ENCODE measurements at places on chromosomes 11 and 22.
A peak's percentile ranks its signal among the peaks of the same experiment; 100 is the strongest.

DNA sequence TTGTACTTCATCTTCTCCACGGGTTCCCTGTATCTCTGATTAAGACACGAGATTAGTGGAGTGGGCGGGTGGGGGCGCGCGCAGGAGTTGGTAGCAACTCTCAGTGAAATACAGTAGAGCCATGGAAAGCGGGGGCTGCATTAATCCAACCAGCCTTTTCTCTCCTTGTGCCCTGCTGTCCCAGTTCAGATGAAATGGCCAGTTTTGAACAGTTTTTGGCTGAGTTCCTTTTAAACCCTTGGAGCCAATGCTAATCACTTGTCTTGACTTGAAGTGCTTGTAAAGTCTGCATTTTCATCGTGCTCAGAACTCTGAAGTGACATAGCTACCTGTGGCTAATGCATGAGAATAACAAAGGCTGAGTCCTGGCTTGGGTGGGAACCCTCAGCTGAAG is 734 bp upstream of the TMEM123 start:
- no peak for DNase-seq

GRCh38 chr22:25492841-25493734 is 71.4 kb upstream of the GRK3 start:
- no peak for DNase-seq

- DNase-seq, result peak; percentile 46
Observed at GRCh38 chr11:130181295-130182272, 22.0 kb downstream of the ST14 start.

DNA sequence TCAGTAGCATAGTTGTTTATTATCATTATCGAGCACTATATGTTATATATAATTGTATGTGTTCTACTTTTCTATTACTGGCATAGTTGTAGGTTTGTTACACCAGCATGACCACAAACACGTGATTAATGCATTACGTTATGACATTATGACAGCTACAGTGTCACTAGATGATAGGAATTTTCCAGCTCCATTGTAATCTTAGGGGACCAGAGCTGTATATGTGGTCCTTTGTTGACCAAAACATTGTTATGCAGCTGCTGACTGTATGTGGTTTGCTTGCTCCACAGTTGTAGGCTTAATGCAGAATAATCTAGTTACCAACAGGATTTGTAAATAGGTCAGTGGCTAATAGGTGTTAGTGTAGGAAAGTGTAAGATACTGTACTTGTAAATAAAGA is 66.1 kb downstream of the HSD17B12 start:
- DNase-seq, result no peak

- no peak for DNase-seq
Observed at GRCh38 chr11:2911785-2912391, 17.3 kb downstream of the PHLDA2 start.

DNA sequence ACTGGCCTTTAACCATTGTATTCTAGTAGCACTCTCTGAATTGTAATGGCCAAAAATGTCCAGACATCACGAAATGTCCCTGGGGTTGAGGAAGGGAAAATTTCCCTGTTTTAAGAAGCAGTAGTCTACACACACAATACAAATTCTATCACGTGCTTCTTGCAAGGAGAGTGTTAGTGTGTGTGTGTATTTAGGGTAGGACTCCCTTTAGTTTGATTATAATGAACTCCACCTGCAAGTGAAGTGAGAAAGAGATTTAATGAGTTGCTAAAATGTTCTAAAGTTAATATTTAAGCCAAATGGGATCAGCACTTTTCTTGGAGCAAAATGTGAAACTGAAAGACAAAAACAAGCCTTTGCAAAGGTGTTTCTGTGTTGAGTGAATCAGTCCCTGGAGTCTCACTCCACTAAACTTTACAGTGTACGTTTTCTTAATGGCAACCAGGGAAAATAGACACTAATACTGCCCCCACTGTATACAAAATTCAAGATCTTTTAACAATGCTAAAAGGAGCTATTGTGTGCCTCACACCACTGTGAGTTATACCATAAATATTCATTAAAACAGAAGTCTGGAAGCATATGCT is 590.3 kb upstream of the TENM4 start:
- DNase-seq, result no peak

GRCh38 chr11:131546218-131546895 is 175.9 kb downstream of the NTM start:
- no peak for DNase-seq

DNA sequence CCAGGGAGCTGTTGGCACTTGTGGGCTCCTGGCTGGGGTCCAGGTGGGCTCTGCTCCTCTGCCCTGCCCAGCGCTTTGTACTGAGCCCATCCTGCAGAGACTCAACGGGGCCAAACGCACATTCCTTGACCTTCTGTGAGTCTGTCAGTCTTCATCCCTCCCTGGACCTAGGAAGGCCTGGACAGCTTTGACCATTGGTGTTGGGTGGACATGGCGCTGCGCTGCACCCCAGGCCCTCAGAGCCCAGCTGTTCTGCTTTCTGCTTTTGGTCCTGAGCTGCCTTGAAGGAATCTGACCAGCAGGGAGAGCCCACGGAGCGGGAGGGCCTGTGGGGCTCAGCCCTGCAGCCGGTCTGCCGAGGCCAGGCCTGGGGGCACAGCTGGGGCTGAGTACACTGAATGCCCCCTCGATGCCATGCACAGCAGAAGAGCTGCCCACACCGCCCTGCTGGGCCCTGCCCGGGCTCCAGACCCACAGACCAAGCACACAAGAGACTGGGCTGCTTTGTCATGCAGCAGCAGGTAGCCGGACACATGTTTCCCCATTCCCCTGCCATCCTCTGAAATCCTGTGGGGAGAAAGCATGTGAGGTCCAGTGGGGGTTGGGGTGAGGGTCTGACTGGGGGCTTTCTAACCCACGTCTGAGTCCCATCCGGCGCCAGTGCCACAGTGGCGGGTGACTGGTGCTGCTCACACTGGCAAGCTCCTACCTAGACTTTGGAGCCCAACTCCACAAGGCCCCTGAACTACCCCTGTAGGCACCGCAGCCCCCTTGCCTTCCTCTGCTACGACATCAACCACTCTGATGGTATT is 24.1 kb upstream of the CCDC188 start:
- DNase-seq, result no peak

DNA sequence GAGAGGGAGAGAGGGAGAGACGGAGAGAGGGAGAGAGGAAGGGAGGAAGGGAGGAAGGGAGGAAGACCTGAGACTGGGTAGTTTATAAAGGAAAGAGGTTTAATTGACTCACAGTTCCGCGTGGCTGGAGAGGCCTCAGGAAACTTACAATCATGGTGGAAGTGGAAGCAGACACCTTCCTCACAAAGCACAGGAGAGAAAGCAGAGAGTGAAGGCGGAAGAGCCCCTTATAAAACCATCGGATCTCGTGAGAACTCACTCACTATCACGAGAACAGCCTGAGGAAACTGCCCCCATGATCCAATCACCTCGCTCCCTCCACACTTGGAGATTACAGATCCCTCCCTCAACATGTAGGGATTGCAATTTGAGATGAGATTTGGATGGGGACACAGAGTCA is 12.2 kb upstream of the CARS1 start:
- no peak for DNase-seq

GRCh38 chr22:46958658-46959057 is 196.2 kb downstream of the TBC1D22A start:
- DNase-seq, result no peak

- DNase-seq, result no peak
Observed at GRCh38 chr11:45860764-45861510, 13.7 kb downstream of the CRY2 start.

- no peak for DNase-seq
Observed at GRCh38 chr11:132541794-132542193, 990.5 kb downstream of the OPCML start.

- no peak for DNase-seq
Observed at GRCh38 chr11:46302866-46303265, 25.4 kb downstream of the CREB3L1 start.

DNA sequence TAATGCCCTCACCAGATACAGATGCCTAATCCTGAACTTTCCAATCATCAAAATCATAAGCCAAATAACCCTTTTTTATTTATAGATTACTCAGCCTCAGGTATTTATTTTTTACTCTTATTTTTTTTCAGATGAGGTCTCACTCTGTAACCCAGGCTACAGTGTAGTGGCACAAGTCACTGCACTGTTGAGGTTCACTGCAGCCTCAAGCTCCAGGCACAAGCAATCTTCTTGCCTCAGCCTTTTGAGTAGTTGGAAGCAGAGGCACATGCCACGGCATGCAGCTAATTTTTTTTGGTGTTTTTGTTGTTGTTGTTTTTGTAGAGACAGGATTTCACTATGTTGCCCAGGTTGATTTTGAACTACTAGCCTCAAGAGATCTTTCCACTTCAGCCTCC is 49.5 kb downstream of the TTC28 start:
- no peak for DNase-seq

- no peak for DNase-seq
Observed at GRCh38 chr11:119810478-119811232, 81.7 kb upstream of the NECTIN1 start.

- no peak for DNase-seq
Observed at GRCh38 chr11:2381494-2382128, 4.5 kb downstream of the CD81 start.

DNA sequence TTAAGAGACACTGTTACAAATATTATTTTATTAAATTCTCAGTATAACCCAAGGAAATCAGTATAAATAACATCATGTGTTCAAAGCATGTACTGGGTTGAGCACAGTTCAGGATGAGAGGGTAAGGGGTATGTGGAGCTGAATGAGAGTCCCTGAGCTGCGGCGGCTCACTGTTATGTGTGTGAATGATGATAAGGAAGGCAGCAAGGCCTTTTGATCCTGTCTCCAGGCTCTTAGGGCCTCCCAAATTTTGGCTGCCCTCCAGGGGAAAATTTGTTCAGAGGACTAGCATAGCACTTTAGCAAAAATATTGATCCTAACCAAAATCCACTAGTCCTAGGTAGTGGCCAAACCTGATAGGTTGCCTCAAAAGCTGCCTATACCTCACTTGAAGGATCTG is 86.1 kb upstream of the SPON1 start:
- DNase-seq, result no peak

GRCh38 chr11:68342459-68343158 is 30.2 kb downstream of the LRP5 start:
- DNase-seq, result no peak

GRCh38 chr11:1773994-1774550 is 10.3 kb upstream of the CTSD start:
- no peak for DNase-seq

GRCh38 chr22:17339095-17339693 is 30.1 kb upstream of the CECR2 start:
- no peak for DNase-seq

DNA sequence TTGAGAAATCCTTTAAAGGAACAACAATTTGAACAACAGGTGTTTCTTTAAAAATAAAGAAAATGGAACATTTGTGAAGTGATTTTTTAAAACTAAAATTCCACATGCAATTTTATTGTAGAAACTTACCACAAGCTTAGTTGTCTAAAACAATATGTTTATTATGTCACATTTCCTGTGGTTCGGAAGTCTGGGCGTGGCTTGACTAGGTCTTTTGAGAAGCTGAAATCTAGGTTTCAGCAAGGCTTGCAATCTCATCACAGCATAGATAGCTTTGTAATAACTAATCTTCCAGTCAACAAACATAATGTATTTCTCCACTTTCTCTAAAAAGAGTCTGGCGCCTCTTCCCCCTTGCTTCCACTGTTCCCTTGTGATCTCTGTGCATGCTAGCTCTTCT is 27.0 kb downstream of the MS4A6A start:
- no peak for DNase-seq

- no peak for DNase-seq
Observed at GRCh38 chr22:47357493-47357892, 595.0 kb downstream of the TBC1D22A start.

GRCh38 chr11:11407065-11407762 is 54.2 kb upstream of the CSNK2A3 start:
- no peak for DNase-seq

- DNase-seq, result no peak
Observed at GRCh38 chr22:36411589-36412258, 24.0 kb upstream of the MYH9 start.

DNA sequence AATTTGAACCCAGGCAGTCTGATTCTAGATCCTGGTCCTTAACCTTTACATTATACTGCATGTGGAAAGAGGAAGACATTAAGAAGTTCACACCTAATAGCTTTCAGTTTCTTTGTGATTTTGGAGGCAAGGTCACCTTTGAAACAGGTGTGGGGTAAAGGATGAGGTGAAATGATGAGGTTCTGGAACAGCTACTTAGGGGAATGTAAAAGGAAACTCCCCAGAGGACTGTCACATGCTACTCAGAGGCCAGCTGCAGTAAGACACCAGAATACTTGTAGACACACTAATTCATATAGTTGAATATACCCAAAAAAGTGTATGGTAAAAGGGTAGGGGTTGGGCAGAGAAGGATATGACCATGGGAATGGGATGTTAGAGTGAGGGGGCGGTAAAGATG is 5.4 kb downstream of the APIP start:
- no peak for DNase-seq

GRCh38 chr11:43518408-43519160 is 159.9 kb downstream of the TTC17 start:
- DNase-seq, result no peak

GRCh38 chr11:66012946-66013761 is 1.3 kb downstream of the CST6 start:
- no peak for DNase-seq

- DNase-seq, result no peak
Observed at GRCh38 chr11:36373016-36374010, 77.2 kb downstream of the PRR5L start.

DNA sequence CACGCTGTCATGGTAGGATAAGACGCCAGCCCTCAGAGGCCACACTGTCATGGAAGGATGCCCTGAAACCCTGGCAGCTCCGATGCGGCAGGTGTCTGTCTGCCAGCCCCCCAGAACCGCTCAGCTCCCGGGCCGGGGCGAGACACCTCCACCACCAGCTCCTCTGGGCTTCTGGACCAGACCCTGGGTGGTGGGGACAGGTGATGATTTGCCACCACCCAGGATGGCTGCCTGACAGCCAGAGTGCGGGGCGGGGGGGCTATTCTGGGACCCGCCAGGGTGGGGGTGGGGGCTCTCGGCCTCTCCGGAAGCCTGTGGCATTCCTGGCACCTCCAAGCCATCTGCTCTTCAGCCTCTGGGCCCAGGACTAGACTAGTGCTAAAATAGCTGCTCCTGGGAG is 9.4 kb downstream of the PHLDA2 start:
- DNase-seq, result no peak

DNA sequence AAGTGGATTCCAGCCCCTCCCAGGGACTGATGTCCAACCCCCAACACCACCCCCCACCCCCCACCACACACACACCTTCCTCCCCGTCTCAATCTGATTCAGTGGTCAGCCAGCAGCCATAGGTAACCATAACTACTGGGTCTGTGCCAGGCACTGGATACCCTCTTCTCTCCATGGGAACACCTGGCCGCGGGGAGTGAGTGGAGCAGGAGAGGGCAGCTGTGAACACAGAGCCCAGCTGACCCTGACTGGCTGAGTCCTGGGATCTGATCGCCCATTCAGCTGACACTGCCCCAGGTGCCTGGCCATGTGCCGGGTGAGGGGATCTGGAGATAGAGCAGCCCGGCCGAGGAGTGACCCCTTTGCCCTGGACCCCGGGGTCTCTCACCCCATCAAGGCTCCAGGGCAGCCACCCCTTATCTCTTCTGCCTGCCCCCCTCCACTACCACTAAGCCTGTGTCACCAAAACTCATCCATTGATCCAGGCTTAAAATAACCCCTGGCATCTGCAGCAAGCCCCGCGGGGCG is 2.6 kb upstream of the SHISA8 start:
- DNase-seq, result no peak

Data from fibroblast of skin of left quadriceps (primary cell).